Activated CD4-positive, alpha-beta memory T cell treated with anti-CD3 and anti-CD28 coated beads, Interleukin-2, amount 10 ng/mL, durations not matched to agents 7 days and 5 days (primary cell): ENCODE measurements at places on chromosomes 1 and 21. TPM values are rescaled to one million over a fixed set of nuclear protein-coding genes. Genes with fewer than 3 reads are reported as not detected.

GRCh38 chr1:155858800-155859233, 550 bp upstream of the SYT11 start:
- DNase-seq: peak; percentile 30

The ADGRB2 gene
- 0.81 TPM for total RNA-seq

The RXRG gene
- total RNA-seq: not detected

The MTARC1 gene
- not detected for total RNA-seq

The HPCAL4 gene
- total RNA-seq: 2.6 TPM
